ENCODE measurements at places on chromosomes 1 and 21. TPM values are rescaled to one million over a fixed set of nuclear protein-coding genes. Genes with fewer than 3 reads are reported as not detected.

GRCh38 chr1:39378377-39378776 lies 113.1 kb upstream of the BMP8A start:
- H3K27me3 ChIP-seq = no peaks in the 10 kb centered on the region
- H3K4me1 ChIP-seq = no peaks in the 10 kb centered on the region
- peak overlapping the region; percentile 37 for H3K27ac ChIP-seq
- peaks cover 7% of the 10 kb centered on the region for H3K36me3 ChIP-seq

GRCh38 chr1:50969611-50970508 lies at the start of gene CDKN2C:
TSS of gene CDKN2C (plus strand) at chr1:50970245. CDS start at chr1:50970369, 124 bp downstream.
- H3K4me3 ChIP-seq = peak within 1 kb of the TSS; percentile 97
- H3K27me3 ChIP-seq = peaks cover 17% of the 10 kb centered on the region
- peaks cover 23% of the 10 kb centered on the region for H3K4me1 ChIP-seq
- H3K27ac ChIP-seq = peak within 1 kb of the TSS; percentile 88
- no peaks in the 10 kb centered on the region for H3K36me3 ChIP-seq

GRCh38 chr1:246792603-246793002 lies 68.4 kb downstream of the SCCPDH start:
- no peak overlapping the region for H3K27ac ChIP-seq
- no peak overlapping the region for H3K4me3 ChIP-seq
- peaks cover 3% of the 10 kb centered on the region for H3K4me1 ChIP-seq
- no peak for DNase-seq

DNA sequence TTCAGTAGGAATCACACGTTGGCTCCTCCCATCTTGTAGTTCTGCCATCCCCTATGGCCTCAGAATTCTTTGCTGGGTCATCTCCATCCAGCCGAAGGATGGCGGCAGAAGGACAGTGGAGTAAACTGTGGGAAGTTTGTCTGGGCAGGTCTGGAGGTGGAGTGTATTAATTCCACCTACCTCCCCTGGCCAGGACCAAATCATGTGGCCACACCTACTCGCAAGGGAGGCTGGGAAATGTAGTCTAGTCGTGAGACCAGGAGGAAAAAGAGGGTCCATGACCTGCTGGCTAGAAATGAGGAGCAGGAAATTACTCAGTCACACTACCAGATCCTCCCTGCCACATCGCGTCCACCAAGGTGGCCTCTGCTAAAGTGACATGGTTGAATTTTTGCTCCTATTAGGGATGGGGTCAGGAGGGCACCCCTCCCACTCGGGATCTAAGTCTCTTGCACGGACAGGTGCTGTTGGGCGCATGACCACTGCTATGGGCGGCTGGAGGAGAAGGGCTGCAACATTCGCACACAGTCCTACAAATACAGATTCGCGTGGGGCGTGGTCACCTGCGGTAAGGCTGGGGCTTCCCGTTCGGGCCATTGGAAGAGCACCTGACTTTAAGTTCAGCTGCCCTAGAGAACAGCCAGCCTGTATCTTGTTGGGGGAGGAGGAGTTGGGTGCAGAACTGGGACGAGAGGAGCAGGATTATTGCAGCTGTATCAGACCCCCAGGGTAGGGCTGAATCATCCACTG lies 19.5 kb downstream of the PLA2G5 start:
- no peaks in the 10 kb centered on the region for H3K4me1 ChIP-seq
- H3K27me3 ChIP-seq = peaks cover 31% of the 10 kb centered on the region
- no peak overlapping the region for H3K27ac ChIP-seq

- no peaks in the 10 kb centered on the region for H3K27me3 ChIP-seq
- no peak for DNase-seq
- H3K4me3 ChIP-seq = no peak overlapping the region
- H3K36me3 ChIP-seq = no peaks in the 10 kb centered on the region
- H3K4me1 ChIP-seq = peaks cover 2% of the 10 kb centered on the region
Observed at GRCh38 chr1:209063767-209064659, 519.5 kb upstream of the CAMK1G start.

DNA sequence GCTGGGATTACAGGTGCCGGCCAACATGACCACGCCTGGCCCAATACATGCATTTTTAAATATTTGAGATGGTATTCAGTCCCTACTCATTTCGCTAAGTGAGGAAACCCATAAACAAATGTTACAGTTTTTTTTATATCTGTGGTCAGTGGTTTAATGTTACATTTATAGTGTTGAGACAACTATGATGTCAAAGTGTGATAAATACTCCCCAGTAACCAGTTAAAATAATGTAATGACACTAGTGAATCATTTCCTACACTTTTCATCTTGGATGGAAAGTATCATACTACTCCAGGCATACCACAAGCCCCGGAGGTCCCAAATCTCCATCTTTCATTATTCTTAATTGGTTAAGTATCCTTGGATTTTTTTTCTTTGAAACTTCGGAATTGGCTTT lies 87.5 kb upstream of the KIF26B start:
- no peak overlapping the region for H3K27ac ChIP-seq
- DNase-seq = no peak
- peaks cover 10% of the 10 kb centered on the region for H3K36me3 ChIP-seq

- DNase-seq = no peak
- H3K4me3 ChIP-seq = no peak overlapping the region
- no peaks in the 10 kb centered on the region for H3K4me1 ChIP-seq
- H3K27ac ChIP-seq = no peak overlapping the region
- no peaks in the 10 kb centered on the region for H3K27me3 ChIP-seq
Observed at GRCh38 chr1:241611063-241611462, 29.1 kb downstream of the CHML start.

DNA sequence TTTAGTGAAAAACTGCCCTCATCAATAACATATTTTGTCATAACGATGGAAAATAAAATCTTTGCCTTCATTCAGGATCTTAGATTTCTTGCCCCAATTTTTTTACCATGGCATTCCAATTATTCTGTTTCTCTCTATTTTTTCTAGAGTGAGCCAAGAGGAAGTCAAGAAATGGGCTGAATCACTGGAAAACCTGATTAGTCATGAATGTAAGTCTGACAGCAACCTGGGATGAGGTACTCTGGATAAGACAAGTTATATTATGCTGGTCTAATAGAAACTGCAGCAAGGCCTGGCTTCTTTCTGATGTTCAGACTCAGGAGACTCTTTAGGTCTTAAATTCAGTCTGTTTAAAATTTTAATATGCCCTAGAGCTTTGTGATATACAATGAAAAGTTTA lies 3.5 kb downstream of the RGS4 start:
- no peak overlapping the region for H3K27ac ChIP-seq
- DNase-seq = no peak
- H3K27me3 ChIP-seq = peaks cover 36% of the 10 kb centered on the region
- H3K4me3 ChIP-seq = no peak overlapping the region
- no peaks in the 10 kb centered on the region for H3K4me1 ChIP-seq
- no peaks in the 10 kb centered on the region for H3K36me3 ChIP-seq

GRCh38 chr1:12121212-12122003 lies 45.4 kb upstream of the TNFRSF1B start:
- H3K27ac ChIP-seq = no peak overlapping the region
- DNase-seq = peak; percentile 60
- peaks cover 6% of the 10 kb centered on the region for H3K36me3 ChIP-seq
- peaks cover 42% of the 10 kb centered on the region for H3K4me1 ChIP-seq

- H3K27me3 ChIP-seq = no peaks in the 10 kb centered on the region
- no peaks in the 10 kb centered on the region for H3K36me3 ChIP-seq
- DNase-seq = no peak
- no peak overlapping the region for H3K27ac ChIP-seq
Observed at GRCh38 chr1:186896211-186896610, 67.5 kb downstream of the PLA2G4A start.

GRCh38 chr1:38908821-38909220 lies 27.4 kb upstream of the GJA9 start:
- DNase-seq = no peak
- no peaks in the 10 kb centered on the region for H3K4me1 ChIP-seq
- H3K27me3 ChIP-seq = no peaks in the 10 kb centered on the region
- H3K4me3 ChIP-seq = no peak overlapping the region
- no peaks in the 10 kb centered on the region for H3K36me3 ChIP-seq

The DFFA gene
- 33.0 TPM for total RNA-seq

The HPCAL4 gene
- 31.9 TPM for total RNA-seq

The DIO1 gene
- total RNA-seq = not detected

The AUNIP gene
- not detected for total RNA-seq

The DYRK3 gene
- 0.34 TPM for total RNA-seq

The LCE1B gene
- not detected for total RNA-seq

The STK40 gene
- total RNA-seq = 47.8 TPM
